HL-60 (cell line): ENCODE measurements at places on chromosomes 2 and 18.

DNA sequence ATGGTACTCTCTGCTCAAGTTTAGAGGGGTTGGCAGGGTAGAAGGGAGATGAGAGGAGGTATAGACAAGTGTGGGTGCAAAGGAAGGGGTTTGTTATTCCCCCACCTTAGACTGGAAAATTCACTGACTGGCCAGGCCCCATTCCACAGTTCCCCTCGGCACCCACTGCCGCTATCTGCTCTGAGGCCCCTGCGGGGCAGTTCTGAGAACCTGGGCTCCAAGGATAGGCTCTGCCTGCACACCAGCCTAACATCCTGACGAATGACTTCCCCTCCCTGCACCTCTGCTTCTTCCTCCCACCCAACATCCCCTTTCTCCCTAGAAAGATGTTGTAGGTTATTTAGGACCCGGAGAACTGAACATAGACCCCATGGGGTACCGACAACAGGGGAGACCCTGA is 303.9 kb upstream of the HDAC4 start:
- DNase-seq: no peak

DNA sequence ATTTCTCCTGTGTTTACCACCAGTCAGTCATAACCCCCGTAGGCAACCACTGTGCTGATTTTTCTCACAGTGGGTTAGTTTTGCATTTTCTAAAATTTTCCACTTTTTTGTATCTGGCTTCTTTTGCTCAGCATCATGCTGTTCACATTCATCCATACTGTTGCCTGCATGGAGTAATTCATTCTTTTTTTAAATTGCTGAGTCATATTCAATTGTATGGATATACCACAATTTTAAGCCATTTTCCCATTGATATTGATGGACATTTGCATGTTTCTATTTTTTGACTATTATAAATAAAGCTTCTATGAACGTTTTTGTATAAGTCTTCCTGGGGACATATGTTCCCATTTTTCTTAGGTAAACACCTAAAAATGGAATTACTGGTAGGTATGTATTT is 40.5 kb downstream of the ASB18 start:
- no peak for DNase-seq

GRCh38 chr18:49814147-49814499 is 790 bp upstream of the ACAA2 start:
- peak; percentile 30 for DNase-seq

GRCh38 chr2:151733771-151734672 is at the start of gene NEB:
Gene NEB (minus strand): TSS chr2:151734476. CDS start chr2:151733156, 1,320 bp downstream.
- DNase-seq: no peak

- no peak for DNase-seq
Measured at GRCh38 chr2:111118981-111119821, 1.5 kb upstream of the BCL2L11 start.

DNA sequence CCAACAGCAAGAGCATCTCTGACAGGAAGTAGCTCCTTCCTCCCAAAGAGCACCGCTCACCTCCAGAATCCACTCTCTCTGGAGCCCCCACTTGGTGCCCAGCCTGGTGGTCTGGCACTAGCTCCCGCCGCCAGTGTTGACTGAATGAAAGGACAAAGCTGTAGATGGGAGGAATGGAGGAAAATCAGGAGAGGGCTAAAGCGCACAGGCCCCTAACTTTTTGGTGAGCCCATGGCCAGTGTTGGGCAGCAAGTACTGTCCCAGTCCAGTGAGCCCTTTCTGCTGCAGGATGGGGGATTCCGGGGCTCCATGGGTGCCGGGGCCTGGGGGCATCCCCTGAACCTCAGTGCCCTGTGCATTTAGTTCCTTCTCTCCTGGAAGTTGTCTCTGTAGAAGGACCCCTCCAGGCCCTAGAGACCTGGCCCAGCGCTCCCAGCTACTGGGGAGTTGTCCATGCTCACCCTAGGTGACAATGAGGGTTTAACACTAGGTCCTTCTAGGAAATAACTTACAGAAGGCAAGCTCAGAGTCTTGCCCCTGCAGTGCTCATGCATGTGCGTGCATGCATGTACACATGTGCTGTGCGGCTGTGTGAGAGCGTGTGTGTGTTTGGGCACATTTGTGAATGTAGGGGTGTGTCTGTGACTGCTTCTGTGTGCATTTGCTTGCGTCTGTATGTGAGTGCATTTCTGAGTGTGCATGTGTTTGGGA is 33.6 kb downstream of the GLI2 start:
- no peak for DNase-seq

GRCh38 chr2:60554074-60554645 is 706 bp upstream of the BCL11A start:
- DNase-seq: peak; percentile 73

DNA sequence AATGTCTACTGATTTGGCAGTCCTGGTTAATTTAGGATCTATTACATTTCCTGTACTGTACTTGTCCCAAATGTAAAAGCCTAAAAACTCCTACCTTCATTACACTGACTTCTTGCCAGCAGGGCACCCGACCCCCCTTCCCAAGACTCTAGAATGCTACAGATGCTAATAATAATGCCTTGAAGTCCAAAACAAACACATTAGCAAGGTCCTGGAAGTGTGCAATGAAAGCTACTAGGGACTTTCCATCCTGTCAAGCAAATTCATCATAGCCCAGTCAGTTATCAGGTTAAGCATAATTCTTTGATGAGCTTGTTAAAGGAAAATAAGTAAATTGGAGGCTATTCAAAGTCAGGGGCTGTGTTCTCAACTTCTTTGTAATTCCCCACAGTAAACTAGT is 115.3 kb upstream of the RBBP8 start:
- DNase-seq: no peak
